ENCODE measurements at places on chromosomes 2 and 18.

DNA sequence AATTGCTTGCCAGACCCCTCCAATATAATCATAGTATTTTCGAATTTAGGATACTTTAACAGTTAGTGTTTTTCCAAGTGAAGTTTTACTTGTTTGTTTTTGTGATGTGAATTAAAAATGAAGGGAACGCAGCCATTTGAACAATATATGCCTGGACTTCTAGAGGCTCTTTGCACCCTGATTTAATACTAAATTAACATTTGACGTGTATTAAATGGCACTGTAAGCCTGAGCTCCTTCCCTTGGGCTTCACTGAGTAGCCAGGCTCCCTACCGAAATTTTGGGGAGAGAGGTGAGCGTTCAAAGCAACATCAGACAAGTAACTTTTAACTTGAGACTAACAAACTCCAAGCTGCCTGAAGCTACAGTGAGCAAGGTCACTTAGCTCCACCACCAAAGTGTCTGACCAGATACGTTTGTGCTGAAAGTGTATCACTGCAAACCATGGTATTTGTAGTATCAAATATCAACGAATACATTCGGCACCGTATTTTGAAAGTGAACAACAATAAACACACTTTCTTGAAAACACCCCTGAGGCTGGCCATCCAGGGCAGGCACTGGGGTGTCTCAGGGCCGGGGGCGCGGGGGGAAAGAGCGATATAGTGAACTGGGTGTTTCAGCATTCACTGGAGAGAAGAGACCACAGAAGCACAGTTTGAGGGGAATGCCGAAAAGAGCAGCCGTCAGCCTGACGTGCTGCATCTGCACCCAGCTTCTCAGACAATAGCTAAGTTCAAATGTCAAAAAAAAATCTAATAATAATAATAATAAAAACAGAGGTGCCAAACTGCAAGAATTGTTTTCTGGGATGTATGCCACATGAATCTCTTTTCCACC lies 7.7 kb upstream of the POU3F3 start:
- no peak for DNase-seq

GRCh38 chr2:176581557-176582165 lies 312.4 kb downstream of the MTX2 start:
- DNase-seq: no peak

DNA sequence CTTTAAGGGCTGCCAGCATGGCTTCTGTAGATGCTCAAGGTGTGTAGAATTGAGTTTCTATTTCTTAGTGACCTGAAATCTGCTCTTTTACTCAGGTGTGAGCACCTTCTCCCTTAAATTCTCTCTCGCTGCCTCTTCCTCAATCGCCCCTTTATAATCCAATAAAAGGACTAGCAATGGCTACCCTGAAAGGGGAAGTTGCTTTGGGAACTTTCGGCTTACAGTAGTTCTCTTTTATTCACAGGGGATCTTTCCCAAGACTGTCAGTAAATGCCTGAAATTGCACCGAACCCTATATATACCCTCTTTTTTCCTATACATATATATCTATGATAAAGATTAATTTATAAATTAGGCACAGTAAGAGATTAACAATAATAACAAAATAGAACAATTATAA lies 121.8 kb downstream of the ACTR3 start:
- DNase-seq: no peak

- no peak for DNase-seq
Observed at GRCh38 chr2:200730302-200730701, 81.4 kb upstream of the BZW1 start.

GRCh38 chr18:77006305-77007175 lies 126.0 kb downstream of the MBP start:
- DNase-seq: no peak

- no peak for DNase-seq
Observed at GRCh38 chr2:127542231-127542630, 6.7 kb downstream of the MYO7B start.

GRCh38 chr18:49051311-49051967 lies 100.7 kb upstream of the SMAD7 start:
- DNase-seq: no peak

DNA sequence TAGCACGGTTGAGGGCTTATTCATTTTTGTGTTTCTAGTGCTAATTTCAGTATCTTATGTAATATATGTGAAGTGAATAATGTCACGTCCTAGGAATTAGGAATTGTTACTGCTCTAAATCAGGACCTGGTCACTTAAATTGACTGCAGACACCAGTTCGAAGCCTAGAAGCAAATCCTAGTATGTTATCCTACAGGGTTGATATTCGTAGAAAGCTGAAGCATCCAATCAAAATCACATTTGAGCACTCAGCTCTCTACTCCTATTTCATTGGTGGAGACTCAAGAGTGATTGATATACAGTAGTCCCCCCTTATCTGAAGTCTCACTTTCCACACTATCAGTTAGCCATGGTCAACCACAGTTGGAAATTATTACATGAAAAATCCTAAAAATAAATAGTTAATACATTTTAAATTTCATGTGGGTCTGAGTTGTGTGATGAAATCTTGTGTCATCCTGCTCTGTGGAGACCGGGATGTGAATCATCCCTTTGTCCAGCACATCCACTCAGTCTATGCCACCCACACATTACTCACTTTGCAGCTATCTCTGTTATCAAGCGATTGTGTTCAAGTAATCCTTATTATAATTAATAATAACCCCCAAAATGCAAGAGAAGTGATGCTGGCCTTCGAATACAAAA lies 35.2 kb upstream of the SCN9A start:
- DNase-seq: no peak

DNA sequence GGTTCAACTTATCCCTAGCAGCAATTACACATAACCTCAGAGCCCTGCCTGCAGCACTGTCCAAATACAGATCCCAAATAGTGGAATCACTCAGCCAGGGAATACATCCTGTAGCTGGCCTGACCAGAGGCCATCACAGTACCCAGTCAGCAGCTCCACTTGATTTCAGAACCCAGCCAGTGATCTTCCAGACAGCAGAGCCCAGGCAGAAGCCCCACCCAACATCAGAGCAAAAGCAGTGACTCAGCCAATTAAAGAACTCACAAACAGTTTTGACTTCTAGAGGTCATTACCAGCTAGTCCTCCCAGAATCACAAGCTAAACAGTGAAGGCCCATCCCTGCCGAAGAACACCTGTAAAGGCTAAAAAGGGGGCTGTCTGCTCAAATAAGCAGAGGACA lies 118.0 kb upstream of the SRD5A2 start:
- no peak for DNase-seq

GRCh38 chr18:29104671-29105070 lies 927.7 kb upstream of the CDH2 start:
- no peak for DNase-seq

- DNase-seq: no peak
Observed at GRCh38 chr2:233513953-233514655, 52.5 kb downstream of the USP40 start.

- no peak for DNase-seq
Observed at GRCh38 chr2:86453836-86454235, 12.7 kb downstream of the KDM3A start.
